NCI-H1105 (cell line): ENCODE measurements at places on chromosomes 5 and 9.

- DNase-seq, result no peak
Observed at GRCh38 chr9:31623511-31623910, 760.9 kb upstream of the ACO1 start.

- DNase-seq, result no peak
Observed at GRCh38 chr5:160129841-160130240, 10.6 kb upstream of the PWWP2A start.

GRCh38 chr9:3888497-3888858 is 362.7 kb upstream of the RFX3 start:
- no peak for DNase-seq

GRCh38 chr9:36040271-36040925 is 3.7 kb downstream of the RECK start:
- no peak for DNase-seq

DNA sequence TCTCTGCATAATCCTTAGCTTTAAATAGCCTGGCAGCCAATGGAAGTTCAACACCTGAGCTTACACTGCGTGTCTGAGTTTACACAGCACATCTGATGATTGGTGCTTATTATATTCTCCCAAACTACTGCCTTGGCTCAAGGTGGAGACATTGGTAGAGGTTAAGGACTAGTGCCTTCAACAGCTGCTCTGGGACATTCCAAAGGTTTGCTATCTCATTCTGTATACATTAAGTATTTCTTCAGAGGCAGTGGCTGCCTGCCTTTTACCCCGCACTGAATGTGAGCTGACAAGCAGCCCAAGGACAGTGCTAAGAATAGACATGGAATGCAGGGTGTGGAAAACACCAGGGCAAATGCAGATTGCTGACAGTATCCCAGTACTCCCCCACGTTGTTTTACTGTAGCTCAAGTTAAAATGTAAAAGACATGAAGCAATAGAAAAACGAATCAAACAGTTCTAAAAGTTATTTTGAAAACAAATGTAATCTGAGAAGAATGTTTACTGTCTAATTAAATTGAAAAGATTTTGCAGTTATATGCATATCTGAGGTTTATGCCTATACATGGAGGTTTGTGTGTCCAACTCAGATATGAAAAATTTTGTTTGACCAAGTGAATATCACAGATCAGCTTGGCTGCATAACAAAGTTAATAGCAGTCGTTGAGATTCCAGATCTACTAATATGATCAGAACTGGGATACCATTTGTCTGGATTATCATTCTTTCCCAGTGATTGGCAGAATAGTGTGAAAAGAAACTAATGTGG is 1.8 kb downstream of the HSPB3 start:
- DNase-seq, result no peak

- peak; percentile 7 for DNase-seq
Observed at GRCh38 chr5:29218138-29218537, 1975.3 kb upstream of the CDH6 start.

DNA sequence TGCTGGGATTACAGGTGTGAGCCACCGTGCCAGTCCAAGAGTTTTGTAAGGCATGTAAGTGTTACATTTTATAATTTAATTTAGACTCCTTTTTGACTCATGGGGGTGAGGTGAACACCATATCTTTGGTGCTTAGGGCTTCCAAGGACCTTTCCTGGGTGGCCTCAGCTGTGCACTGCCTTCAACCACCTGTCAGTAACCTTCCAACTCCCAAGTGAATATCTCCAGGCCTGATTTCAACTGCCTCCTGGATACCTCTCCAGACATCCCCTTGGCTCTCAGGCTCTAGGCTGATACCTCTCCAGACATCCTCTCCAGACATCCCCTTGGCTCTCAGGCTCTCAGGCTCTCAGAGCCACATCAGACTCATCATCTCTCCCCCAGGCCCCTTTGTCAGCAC is 30.9 kb upstream of the TTLL11 start:
- no peak for DNase-seq

DNA sequence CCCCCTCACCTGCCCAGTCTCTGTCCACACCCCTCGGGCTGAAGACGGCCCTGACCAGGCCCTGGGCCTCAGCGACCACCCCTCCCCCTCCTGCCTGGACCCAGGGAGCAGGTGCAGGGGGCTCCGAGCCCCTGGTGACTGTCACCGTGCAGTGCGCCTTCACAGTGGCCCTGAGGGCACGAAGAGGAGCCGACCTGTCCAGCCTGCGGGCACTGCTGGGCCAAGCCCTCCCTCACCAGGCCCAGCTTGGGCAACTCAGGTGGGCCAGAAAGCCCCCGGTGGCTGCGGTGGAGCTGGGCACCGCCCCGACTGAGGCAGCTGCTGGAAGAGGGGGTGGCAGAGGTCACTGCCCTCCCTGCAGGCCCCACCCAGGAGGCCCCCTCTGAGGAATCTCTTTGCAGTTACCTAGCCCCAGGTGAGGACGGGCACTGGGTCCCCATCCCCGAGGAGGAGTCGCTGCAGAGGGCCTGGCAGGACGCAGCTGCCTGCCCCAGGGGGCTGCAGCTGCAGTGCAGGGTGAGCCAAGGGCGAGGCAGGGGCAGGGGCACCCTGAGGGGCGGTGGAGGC is 7.7 kb downstream of the ENTPD8 start:
- no peak for DNase-seq

- no peak for DNase-seq
Observed at GRCh38 chr9:38112049-38112448, 43.0 kb upstream of the SHB start.

DNA sequence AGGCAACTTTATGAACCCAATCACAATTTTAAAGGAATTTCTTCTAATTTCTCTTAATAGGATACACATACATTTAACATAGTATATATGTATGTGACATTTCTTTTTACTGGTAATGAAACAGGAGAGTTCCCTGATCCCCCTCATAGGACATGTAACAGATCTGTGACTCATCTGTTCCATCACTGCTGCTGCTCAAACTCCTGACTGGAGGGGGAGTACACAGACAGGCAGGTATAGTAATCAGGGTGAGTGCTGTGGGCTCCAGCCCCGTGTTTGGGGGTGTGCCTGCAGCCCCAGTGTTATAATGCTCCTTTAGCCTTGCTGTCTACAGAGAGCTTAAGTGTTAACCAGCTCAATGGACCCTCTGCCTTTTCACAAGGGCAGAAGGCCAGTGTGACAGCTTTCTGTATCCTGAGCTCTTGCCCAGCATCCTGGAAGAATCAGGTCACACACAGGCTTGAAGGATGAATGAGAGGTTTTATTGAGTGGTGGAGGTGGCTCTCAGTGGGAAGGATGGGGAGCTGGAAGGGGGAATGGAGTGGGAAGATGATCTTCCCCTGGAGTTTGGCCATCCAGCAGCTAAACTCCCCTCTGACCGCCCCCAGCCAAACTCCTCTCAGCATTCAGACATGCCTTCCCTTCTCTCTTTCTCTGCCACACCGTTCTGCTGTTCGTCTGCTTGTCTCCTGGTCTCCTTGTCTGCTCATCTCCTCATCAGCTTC is 161.3 kb downstream of the ZNF608 start:
- no peak for DNase-seq

DNA sequence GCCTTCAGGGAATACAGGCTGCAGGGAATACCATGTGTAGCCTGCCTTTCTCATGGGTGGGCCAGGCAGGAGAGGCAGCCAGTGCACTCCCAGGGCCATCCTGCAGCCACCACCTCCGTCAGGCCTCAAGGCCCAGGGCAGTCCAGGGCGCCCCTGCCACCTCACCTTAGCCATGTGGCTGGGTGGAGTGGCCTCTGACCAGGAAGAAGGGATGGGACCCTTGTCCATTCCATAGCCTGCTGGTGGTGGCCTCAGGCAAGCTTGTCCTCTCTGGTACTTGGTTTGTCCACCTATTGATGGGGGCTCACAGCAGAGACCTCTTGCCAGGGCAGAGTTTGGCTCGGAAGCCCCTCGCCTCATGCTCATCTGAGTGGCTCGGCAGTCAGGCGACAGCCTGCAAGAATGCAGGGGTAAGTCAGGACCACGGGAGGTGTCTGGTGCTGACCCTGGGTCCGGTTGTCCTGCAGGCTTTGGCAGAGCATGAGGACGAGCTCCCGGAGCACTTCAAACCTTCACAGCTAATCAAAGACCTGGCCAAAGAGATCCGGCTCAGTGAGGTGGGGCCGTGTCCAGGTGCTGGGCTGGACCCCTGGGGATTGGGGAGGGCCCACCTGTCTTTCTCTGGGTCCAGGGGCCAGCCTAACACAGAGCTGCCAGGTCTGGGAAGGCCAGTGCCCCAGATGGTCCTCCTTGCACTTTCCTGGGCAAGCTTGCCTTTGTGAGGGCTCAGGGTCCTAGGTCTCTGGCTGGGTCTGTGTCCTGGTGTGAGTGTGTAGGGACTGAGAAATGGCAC is 82.9 kb downstream of the PHF2 start:
- DNase-seq, result no peak

GRCh38 chr9:96874947-96875460 is 20.7 kb upstream of the ZNF782 start:
- DNase-seq, result peak; percentile 38

GRCh38 chr5:65769539-65769938 is 47.5 kb downstream of the NLN start:
- DNase-seq, result no peak

GRCh38 chr5:167949435-167949834 is 342.0 kb upstream of the WWC1 start:
- no peak for DNase-seq

- no peak for DNase-seq
Observed at GRCh38 chr5:150014456-150014855, 13.9 kb downstream of the HMGXB3 start.

DNA sequence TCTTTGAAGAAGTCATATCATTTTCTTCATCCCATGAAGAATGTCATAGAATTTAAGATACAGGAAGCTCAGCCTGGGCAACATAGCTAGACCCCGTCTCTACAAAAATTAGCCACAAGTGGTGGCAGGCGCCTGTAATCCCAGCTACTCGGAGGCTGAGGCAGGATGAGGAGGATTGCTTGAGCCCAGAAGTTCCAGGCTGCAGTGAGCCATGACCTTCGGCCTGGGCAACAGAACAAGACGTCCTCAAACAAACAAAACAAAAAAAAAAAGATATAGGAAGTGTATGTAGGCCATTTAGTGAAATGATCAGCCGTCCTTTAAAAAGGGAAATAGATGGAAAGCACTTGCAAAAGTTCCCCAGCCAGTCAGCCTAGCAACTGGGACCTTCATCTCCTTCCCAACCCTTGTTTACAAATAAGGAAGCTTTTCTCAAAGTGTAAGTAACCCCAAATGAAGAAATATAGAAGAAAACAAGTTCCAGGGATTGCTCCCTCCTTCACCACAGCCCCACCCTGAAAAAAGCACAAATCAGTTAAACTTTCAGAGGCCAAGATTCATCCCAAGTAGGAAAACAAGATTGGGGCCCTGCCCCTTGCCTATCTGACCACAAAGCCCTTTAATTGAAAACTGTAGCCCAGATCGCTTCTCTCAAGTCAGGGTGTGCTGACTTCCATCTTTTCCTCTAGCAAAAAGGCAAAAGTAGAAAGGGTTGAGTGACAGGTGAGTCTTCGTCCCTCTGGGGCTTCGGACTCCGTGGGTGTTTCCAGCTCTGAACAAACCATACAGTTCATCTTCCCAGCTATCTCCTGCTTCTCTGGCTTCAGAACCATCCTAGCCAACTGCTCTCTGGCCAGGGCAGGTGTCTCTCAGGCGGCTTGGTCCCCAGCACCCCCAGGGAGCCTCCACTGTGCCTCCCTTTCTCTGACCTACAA is 1.2 kb downstream of the SLC31A2 start:
- DNase-seq, result no peak

DNA sequence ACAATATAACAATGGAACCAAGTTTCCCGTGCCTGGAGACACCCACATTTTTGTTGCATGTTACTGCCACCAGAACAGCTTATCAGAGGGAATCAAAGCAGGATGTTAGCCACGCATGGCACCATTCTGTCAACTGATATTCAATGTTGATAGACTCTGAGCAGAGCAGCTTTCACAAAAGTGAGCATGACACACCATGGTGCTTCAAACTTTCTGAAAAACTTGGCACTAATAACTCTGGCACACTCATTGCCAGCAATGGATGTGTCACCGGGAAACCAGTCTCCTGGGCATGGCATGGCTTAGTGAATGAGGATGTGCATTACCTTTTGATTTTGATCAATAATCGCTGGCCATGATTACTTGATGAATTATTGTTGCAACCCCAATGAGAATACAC is 19.7 kb downstream of the NIPSNAP3B start:
- DNase-seq, result no peak

DNA sequence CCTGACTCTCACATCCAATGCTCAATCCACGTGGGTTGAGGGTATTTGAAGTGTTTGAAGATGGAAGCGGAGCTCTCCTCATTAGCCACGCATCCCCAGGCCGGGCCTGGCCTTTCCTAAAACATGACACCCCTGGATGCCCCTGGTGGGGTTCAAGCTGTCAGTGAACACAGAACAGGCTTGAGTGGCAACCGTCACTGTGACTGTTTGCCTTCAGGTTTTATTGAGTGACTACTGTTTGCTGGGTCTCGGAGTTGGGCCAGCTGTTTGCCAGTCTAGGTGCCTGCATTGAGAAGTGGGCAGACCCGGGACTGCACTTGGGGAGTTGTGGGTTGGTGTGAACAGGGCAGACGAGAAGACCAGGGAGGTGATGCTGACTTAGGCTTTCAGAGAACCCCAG is 7.8 kb upstream of the OLFM1 start:
- no peak for DNase-seq

- peak; percentile 67 for DNase-seq
Observed at GRCh38 chr9:72954431-72955125, 1.7 kb upstream of the ALDH1A1 start.

DNA sequence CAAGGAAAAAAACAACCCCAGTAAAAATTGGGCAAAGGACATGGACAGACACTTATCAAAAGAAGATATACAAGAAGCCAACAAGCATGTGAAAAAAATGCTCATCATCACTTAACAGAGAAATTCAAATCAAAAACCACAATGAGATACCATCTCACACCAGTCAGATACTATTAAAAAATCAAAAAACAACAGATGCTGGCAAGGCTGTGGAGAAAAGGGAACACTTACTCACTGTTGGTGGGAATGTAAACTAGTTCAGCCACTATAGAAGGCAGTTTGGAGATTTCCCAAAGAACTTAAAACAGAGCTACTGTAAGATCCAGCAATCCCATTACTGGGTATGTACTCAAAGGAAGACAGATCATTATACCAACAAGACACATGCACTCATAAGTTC is 157.4 kb downstream of the EDIL3 start:
- no peak for DNase-seq

DNA sequence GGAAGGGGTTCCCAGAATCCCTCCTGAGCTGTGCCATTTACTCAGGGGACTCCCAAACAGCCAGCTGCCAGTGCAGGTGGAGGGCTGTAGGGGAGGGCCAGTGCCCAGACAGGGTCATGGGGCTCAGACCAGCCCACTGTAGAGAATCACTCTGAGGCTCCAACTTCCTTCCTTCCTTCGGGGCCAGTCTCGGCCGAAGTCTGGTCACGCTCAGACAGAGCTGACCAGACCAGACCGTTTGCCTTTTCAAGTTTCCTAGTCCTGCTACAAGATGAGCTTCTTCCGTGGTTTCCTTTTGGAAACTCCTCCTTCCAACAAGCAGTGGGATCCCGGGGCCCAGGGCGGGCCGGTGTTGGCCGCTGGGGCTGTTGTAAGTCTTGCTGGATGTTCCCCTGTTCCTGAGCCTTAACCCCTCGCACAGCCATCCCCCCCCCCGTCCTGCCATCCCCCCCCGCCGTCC is 52.6 kb downstream of the SAR1B start:
- no peak for DNase-seq

- no peak for DNase-seq
Observed at GRCh38 chr5:15236911-15237508, 263.0 kb upstream of the FBXL7 start.

GRCh38 chr5:178310130-178310865 is 77.7 kb upstream of the PHYKPL start:
- DNase-seq, result no peak
